ENCODE measurements at places on chromosomes 12 and 14. TPM values are rescaled to one million over a fixed set of nuclear protein-coding genes. Genes with fewer than 3 reads are reported as not detected.
A peak's percentile ranks its signal among the peaks of the same experiment; 100 is the strongest.

GRCh38 chr12:110301065-110301806 lies 20.2 kb downstream of the ATP2A2 start:
- H3K4me3 ChIP-seq = no peak overlapping the region
- H3K27ac ChIP-seq = peak overlapping the region; percentile 53
- peaks cover 8% of the 10 kb centered on the region for H3K4me1 ChIP-seq

- H3K27ac ChIP-seq = no peak overlapping the region
- no peak for DNase-seq
- no peak overlapping the region for H3K4me3 ChIP-seq
- no peaks in the 10 kb centered on the region for H3K36me3 ChIP-seq
- H3K4me1 ChIP-seq = no peaks in the 10 kb centered on the region
Measured at GRCh38 chr14:65357113-65357512, 55.4 kb upstream of the FUT8 start.

Gene PPP1R1A
- total RNA-seq = 110 TPM

DNA sequence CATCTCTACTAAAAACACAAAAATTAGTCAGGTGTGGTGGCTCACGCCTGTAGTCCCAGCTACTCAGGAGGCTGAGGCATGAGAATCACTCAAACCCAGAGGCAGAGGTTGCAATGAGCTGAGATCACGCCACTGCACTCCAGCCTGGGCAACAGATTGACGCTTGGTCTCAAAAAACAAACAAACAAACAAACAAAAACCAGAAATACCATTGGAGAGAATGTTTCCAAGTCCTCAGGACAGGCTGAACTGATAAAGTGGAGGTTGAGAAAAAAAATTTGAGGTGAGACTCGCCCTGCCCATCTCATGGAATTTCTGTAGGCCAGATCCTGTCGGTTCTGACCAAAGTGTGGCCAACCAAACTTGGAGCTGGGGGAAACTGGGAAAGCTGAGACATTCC lies 30.6 kb upstream of the NFYB start:
- no peak for DNase-seq
- no peak overlapping the region for H3K4me3 ChIP-seq
- H3K36me3 ChIP-seq = no peaks in the 10 kb centered on the region
- no peaks in the 10 kb centered on the region for H3K27me3 ChIP-seq
- no peak overlapping the region for H3K27ac ChIP-seq
- H3K4me1 ChIP-seq = no peaks in the 10 kb centered on the region

- no peaks in the 10 kb centered on the region for H3K27me3 ChIP-seq
- H3K36me3 ChIP-seq = no peaks in the 10 kb centered on the region
- no peak for DNase-seq
- H3K4me3 ChIP-seq = no peak overlapping the region
Measured at GRCh38 chr14:71773898-71774481, 158.2 kb upstream of the RGS6 start.

- H3K36me3 ChIP-seq = no peaks in the 10 kb centered on the region
- DNase-seq = no peak
Measured at GRCh38 chr12:102611995-102612394, 131.6 kb upstream of the IGF1 start.
